Renal cortex interstitium (tissue), 15 donors: ENCODE measurements at places on chromosomes 1 and 21. TPM values are rescaled to one million over a fixed set of nuclear protein-coding genes. Genes with fewer than 3 reads are reported as not detected.

GRCh38 chr1:53210352-53210751 lies 10.1 kb downstream of the CZIB start:
- DNase-seq: no peak

SGIP1 gene
- 14.5 TPM for polyA plus RNA-seq

DNA sequence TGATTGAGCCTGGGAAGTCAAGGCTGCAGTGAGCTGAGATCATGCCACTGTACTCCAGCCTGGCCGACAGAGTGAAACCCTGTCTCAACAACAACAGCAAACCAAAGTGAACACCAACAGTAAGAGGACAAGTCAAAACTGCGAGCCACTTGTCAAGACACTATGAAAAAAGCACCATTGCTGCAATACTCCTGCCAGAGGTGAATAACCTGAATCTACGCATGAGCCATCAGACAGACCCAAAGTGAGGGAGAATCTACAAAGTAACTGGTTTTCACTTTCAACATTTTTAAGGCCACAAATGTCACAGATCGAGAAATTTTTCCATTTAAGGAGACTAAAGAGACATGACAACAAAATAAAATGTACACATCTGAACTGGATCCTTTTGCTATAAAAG lies 21.9 kb downstream of the SYNJ1 start:
- no peak for DNase-seq

DNA sequence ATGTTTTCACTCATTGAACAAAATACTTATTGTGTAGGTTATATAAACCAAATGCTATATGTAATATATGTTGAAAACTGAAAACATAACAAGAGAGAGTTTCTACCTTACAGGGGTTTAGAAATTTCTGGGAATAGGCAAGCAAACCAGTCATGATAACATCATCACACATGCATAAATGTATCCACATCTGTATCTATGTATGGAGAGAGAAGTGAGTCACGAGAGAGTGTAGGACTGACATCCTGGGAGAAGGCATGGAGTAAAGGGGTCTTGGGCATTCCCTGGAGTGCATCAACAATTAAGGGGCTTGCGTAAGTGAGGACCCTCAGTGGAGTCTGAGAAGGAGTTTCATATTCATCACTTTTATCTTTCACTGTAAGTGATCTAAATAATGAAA lies 65.5 kb downstream of the PCNX2 start:
- DNase-seq: no peak

GRCh38 chr1:164671323-164671965 lies 112.5 kb downstream of the PBX1 start:
- no peak for DNase-seq

SPRR1B gene
- not detected for polyA plus RNA-seq

C8B gene
- not detected for polyA plus RNA-seq

- no peak for DNase-seq
Measured at GRCh38 chr1:240776237-240776636, 164.3 kb upstream of the GREM2 start.

ALX3 gene
- polyA plus RNA-seq: not detected

- no peak for DNase-seq
Measured at GRCh38 chr21:24220446-24220845, 1386.8 kb downstream of the MRPL39 start.

GRCh38 chr1:119226913-119227312 lies 86.5 kb upstream of the WARS2 start:
- no peak for DNase-seq

GRCh38 chr1:228018961-228019721 lies 12.3 kb downstream of the WNT3A start:
- DNase-seq: no peak

DNA sequence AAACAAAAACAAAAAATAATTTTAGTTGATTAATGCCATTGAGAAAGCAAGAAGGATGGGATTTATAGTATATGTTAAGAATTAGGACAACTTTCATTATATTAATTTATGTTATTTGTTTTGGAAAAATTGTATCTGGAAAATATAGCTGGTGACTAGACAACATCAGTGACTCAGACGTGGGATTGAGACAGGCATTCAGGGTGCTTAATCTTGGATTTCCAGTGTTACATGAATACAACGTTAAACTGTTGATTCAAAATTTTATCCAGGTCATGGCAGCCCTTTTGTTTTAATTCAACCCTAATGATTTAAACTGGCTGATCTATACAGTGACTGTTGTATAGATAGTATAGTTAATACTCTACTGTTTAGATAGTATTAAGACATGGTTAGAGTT lies 827.1 kb upstream of the B3GALT2 start:
- no peak for DNase-seq

KCNA3 gene
- 0.09 TPM for polyA plus RNA-seq

DNA sequence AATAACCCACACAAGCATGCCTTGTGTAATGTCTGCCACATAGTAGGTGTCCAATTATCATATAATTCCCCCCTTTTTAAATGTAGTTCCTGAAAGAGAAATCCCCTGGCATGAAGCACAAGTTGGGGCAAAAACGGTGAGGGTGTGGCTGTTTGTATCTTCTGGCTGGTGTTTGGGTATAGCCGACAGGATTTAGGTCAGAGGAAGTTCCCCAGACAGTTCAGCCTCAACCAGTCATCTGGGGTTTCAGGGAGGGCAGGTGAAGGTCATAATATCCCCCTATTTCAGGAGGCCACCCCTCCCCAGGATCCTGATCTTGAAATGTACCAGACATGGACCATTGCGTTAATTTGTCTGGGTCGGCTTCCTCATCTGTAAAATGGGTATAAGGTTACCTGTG lies 29.1 kb upstream of the JUN start:
- DNase-seq: no peak

RAB7B gene
- 3.2 TPM for polyA plus RNA-seq

DNA sequence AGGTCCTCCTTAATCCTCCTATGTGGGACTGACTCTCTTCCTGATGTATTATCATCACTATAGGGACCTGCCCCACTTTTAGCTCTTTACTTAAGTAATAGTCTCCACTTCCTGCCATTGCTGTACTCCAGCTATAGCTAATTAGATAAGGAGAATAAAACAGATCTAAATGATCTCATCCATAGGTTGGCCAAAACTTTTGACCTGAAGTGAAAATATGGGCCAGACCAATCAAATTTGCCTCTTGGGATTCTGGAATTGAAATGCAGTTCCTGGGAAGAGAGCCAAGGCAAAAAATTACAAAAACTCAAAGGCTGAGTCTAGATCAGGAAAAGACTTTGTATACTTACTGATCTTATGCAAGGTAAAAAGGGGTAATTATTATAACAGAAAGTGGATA lies 36.1 kb upstream of the PDE4B start:
- DNase-seq: no peak

SPATA1 gene
- 1.6 TPM for polyA plus RNA-seq

DNA sequence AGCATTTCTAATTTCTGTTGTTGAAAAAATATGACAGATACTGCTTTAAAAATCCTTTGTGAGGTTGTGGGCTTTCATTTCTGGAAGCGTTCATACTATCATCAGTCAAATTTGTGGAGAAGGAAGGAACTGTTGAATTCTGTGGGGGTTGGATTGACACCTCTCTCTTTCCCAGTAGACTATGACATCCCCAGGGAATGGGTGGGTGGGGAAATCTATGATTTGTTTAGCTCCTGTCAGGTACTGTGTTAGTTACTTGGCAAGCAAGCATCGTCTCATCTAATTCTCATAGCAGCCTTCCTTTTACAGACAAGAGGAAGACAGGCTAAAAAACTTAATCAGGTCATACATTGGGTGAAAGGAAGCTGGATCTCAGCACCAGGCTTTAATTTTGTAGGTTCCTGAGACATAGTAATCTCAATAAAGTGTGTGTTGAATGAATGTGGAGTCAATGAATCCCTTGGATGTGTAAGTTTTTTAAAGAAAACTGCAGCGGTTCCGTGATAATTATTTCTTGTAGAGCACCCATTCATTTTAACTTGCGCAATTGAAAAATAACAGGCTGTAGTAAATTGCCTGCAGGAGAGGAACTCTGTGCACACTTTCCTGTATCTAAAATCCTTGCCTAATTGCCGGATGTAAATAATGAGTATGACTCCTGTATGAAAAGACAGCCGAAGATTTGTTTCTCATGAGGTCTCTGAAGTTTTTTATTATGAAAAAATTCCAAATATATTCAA lies 60.6 kb downstream of the MYOM3 start:
- no peak for DNase-seq

DNA sequence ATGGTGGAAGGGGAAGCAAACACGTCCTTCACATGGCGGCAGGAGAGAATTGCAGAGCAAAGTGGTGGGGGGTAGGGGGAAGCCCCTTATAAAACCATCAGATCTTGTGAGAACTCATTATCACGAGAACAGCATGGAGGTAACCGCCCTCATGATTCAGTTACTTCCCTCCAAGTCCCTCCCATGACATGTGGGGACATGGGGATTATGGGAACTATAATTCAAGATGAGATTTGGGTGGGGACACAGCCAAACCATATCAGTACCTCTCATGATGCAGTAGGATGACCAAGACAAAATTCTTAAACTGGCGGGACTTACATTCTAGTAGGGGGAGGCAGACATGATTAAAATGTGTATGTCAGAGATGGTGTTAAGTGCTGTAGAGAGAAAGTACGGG lies 38.8 kb downstream of the WNT4 start:
- no peak for DNase-seq

DNA sequence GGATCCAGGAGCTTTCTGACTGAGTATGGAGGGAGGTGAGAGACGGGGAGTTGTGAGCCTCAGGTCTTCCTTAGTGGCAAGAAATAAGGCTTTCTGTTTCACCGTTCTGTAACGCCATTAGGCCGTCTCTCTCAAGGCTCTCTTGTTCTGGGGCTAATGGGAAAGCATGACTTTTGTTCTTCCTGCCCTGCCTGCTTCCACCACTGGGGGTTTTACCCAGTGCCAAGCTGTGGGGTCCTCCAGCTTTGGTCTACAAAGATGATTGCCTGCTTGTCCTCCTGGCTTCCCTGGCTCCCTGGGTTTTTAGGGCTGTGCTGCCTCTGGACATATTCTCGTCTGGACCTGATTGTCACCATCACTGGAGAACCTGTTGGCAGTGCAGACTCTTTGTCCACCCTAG lies 74.8 kb upstream of the TINAGL1 start:
- DNase-seq: no peak

S100A6 gene
- 182 TPM for polyA plus RNA-seq

RAB13 gene
- polyA plus RNA-seq: 175 TPM

- DNase-seq: no peak
Measured at GRCh38 chr1:192010406-192010805, 147.9 kb upstream of the RGS18 start.

- no peak for DNase-seq
Measured at GRCh38 chr1:37033355-37034101, 787 bp downstream of the GRIK3 start.

DNA sequence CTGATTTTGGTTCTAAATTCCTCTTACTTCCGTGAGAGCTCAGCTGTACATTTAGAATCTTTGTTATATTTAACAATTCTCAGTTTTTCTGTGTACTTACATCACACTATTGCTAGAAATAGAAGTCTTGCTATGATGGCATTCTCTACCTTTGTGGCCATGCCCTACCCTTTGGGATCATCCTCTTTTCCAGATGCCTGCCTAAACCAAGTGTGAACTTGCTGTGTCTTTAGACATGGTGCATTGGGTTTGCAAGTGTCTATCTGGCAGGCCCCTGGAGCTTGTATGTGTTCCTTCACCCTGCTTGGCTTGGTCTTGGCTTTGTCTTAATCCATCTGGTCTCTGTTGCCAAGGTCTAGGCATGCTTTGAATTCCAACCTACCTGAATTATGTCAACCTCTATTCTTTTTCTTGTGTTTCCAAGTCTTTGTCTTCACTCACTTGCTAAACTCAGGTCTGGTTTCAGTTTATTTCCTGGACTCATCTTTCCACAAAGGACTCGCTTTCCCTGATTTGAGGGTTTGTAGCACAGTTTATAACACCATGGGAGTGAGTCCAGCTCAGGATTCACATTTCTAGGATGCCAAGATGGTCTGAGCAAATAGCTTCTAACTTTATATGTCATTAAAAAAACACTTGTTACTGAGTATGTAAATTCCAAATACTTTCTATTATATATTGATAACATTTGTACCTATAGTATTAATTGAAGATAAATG lies 20.6 kb upstream of the APOBEC4 start:
- no peak for DNase-seq

DNA sequence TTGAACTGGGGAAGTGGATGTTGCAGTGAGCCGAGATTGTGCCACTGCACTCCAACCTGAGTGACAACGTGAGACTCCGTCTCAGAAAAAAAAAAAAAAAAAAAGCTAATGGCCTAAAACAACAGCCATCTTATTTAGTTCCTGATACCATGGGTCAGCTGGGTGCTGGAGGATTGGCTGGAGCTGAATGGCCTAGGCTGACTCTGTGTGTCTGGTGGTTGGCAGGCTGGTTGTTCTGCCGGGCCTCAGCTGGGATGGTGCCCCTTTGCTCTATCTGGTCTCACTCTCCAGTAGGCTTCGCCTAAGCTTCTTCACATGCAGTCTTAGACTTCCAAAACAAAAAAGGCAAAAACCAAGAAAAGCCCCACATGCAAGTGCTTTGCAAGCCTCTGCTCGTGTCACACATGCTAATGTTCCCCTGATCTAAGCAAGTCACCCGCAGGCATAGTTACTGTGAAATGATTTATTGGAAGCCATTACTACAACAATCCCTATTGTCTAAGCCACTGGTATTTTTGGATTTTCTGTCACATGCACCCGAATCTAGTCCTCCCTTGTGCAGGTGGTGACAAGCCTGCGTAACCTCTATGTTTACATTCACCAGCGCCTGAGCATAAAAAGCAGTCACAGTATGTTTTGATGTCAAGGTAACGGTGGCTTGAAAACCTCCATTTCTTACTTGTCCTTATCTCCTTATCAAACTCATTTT lies 39.6 kb upstream of the KANK4 start:
- DNase-seq: no peak

- no peak for DNase-seq
Measured at GRCh38 chr1:39645411-39646043, 6.1 kb upstream of the HEYL start.

- no peak for DNase-seq
Measured at GRCh38 chr1:217138173-217138765, 415.0 kb upstream of the ESRRG start.

- no peak for DNase-seq
Measured at GRCh38 chr1:185816460-185816859, 82.3 kb downstream of the HMCN1 start.

- no peak for DNase-seq
Measured at GRCh38 chr1:209766051-209766450, 10.2 kb downstream of the TRAF3IP3 start.

PLA2G2C gene
- not detected for polyA plus RNA-seq

FBXO2 gene
- polyA plus RNA-seq: 1.7 TPM

FCN3 gene
- polyA plus RNA-seq: 2.6 TPM

FCRL1 gene
- not detected for polyA plus RNA-seq
